ENCODE measurements at places on chromosomes 6 and 20.
A peak's percentile ranks its signal among the peaks of the same experiment; 100 is the strongest.

DNA sequence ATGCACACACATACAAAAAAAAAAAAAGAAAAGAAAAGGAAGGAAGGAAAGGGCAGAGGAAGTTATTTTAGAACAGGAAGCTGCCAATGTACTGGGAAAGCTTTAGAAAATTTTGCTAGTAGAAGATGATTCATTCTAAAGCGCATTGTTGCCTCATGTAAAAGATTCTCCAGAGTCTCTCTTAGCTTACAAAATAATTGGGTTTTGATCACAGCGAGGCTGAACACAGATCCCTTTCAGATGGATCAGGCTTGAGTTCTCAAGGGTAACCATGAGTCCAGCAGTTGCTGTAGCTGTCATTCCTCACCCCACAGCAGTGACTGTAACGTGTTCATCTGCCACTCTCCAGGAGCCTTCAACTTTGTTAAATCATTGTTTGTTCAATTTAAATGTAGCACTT, 81.9 kb downstream of the PHACTR2 start:
- DNase-seq = no peak

DNA sequence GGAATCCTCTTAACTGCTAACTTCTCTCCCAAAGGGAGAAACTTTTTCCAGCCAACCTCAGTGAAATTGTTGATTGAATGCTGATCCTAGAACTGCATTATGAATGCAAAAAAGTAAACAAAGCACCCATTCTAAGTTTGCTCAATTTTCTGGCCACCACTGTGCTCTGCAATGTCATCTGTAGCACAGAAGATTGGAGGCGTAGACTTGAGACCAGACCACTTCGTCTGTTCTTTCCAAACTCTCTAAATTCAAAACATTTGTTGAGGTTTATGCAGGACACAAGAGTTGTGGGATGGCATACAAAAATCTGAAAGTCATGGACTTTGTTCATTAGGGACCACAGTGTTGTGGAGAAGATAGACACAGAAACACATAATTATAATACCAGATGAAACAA, 11.1 kb upstream of the TSPYL1 start:
- DNase-seq = no peak

DNA sequence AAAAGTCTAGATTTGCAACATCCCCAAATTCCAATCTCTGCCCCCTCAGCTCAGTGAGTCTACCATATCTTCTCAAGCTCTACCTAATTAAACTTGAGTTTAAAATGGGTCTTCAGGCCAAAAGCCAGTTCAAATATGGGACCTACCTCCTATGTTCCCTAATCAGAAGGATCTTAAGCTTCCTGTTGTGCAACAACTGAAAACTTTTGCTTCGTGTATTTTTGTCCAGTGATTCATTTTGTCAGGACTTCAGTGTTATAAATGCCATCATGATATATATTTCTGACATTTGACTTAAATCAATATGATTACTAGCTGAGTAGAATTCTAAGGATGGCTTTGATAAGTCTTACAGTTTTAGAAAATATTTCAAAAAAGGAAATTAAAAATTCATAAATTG, 622.6 kb upstream of the PTCHD4 start:
- DNase-seq = no peak

GRCh38 chr6:150313781-150314180, 55.0 kb upstream of the IYD start:
- DNase-seq = no peak

- no peak for DNase-seq
These were observed 157.3 kb downstream of the BACH2 start for GRCh38 chr6:90139272-90139817.

GRCh38 chr20:26169506-26169905, 472.9 kb upstream of the ZNF337 start:
- no peak for DNase-seq

DNA sequence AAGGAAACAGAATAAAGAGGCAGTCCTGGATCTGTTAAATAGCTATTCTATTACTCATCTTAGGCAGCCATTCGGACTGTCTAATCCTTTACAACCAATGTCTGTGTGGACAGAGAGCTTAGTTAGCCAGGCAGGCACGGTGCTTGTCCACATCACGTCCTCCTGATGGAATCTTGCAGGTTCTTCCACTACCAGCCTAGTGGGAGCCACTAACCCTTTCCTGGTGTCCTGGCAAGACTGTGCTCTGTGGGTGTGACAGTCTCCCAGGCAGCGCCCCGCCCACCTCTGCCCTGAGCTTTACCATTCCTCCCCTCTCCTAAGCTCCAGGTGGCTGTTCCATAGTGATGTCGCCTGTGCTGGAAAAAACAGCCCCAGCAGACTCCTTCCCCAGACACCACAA, 78.3 kb upstream of the CLDN20 start:
- DNase-seq = no peak

GRCh38 chr6:34521463-34522285, 34.5 kb downstream of the SPDEF start:
- no peak for DNase-seq

DNA sequence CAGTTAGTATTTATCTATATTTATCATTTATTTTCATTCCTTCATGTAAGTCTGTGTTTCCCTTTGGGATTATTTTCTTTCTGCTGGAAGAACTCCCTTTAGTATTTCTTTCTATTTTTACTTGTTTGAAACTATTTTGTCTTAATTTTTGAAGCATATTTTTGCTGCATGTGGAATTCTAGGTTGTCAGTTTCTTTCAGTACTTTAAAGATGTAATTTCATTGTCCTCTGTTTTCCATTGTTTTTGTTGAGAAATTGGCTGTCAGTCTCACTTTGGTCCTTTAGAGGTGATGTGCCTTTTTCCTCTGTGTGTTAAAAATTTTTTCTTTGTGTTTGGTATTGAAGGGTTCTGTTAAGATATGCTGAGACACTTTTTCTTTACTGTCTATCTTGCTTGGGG, 17.1 kb downstream of the RNF182 start:
- no peak for DNase-seq

- DNase-seq = no peak
These were observed 3.5 kb downstream of the LHFPL5 start for GRCh38 chr6:35808688-35809087.

DNA sequence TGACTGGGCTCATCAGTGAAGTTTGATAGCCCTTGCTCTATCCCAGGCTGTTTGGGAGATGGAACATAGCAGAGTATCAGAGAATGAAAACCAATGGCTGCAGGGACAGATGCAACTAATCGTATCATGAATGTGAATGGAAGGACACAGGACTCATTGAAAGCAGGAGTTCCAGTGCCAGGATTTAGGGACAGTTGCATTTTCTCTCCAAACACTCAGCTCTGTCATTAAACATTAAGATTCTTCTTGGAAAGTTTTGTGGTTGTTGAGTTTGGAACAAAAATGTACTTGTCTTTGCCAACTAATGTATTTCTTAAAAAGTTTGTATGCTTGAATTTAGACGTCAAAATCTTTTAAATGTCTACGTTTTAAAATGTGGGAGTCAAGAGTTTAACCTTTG, 31.0 kb upstream of the GSTA5 start:
- DNase-seq = no peak

GRCh38 chr6:40321616-40322015, 265.5 kb downstream of the LRFN2 start:
- DNase-seq = no peak

DNA sequence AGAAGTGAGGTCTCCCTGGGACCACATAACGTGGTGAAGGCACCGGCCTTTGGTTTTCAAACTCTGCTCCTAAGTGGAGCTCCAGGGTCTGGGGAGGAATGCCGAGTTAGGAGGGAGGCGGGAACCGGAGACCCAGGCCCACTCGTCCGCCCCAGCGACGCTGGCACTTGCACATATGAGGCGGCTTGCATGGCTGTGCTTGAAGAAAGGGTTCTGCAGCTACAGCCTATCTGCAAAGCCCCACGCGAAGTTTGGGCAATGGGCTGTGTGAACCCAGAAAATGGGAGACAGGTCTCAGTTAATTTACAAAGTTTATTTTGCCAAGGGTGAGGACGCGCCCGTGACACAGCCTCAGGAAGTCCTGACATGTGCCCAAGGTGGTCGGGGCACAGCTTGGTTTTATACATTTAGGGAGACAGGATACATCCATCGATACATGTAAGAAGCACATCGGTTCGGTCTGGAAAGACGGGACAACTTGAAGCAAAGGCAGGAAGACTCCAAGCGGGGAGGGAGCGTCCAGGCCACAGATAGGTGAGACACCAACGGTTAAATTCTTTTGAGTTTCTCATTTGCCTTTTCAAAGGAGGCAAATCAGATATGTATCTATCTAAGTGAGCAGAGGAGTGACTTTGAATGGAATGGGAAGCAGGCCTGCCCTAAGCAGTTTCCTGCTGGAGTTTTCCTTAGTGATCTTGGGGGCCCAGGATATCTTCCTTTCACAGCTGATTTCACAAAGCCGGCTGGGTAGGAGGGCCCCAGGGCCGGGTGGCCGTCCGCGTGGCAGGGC, 782 bp upstream of the PCMTD2 start:
- no peak for DNase-seq

GRCh38 chr20:53735536-53736050, 142.0 kb upstream of the ZNF217 start:
- DNase-seq = no peak

DNA sequence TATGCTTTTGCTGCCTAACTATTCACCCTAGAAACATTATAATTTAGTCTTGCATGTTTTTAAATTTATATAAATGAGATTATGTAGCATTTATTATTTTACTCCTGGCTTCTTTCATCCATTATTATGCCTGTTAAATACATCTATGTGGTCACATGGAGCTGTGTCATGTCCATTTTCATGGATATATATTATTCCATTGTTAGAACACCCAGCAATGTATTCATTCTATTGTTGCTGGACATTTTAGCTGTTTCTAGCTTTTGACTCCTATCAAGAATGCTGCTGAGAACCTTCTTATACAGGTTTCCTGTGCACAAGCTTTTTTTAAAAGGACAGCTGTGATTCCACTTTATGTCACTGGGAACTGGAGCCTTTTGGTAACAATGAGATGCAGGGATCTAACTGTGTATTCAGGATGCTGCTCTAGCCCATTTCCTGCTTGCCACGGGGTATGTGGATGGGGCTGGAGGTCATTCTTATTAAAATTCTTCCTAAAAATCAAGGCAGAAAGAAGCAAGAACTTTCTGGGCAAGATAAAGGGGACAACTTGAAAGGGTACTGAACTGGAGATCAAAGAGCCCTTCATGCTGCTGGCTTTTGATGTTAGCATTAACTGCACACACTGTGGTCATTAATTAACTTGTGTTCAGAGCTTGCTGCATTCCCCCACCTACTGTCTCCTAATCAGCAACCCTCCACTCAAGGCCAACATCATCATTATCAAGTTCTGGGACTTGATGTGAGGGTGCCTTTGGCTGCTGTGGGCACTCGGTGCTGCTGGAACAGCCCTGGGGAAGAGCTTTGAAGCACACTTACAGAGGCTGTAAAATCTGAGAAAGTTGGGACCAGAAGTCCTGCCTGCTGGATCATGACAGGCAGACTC, 96.6 kb upstream of the AKIRIN2 start:
- no peak for DNase-seq

- no peak for DNase-seq
These were observed 4.2 kb downstream of the PSMF1 start for GRCh38 chr20:1122388-1123315.

DNA sequence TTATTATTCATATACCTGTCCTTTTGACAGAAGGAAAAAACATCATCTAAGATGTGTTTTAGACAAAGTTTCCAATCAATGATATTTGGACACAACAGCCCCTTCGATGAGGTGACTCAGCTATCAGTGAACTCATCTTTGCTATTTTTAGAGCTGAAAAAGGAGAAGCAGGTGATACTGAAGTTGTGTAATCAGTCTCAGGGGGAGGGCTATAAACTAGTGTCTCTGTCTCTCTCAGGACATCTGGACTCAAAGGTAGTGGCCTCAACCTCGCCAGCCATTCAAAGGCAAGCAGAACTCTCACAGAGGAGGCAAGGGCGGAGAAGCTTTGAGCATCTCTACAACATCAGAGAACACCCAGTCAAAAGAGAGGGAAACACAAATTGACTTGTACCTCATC, 135.4 kb downstream of the BFSP1 start:
- DNase-seq = no peak

GRCh38 chr20:41631826-41632225, 13.6 kb upstream of the CHD6 start:
- DNase-seq = no peak

GRCh38 chr6:14129575-14129974, 12.0 kb downstream of the CD83 start:
- peak; percentile 41 for DNase-seq

GRCh38 chr6:13573669-13574110, 711 bp upstream of the SIRT5 start:
- no peak for DNase-seq

- no peak for DNase-seq
These were observed 125.7 kb downstream of the SLC23A2 start for GRCh38 chr20:4875578-4876067.

- no peak for DNase-seq
These were observed 54.3 kb upstream of the BACH2 start for GRCh38 chr6:90350689-90351554.

Data from anterior cingulate cortex (tissue), 58 donors.